ENCODE measurements at places on chromosomes 5 and 9.

- DNase-seq: no peak
Observed at GRCh38 chr9:129247285-129248153, 69.5 kb upstream of the IER5L start.

DNA sequence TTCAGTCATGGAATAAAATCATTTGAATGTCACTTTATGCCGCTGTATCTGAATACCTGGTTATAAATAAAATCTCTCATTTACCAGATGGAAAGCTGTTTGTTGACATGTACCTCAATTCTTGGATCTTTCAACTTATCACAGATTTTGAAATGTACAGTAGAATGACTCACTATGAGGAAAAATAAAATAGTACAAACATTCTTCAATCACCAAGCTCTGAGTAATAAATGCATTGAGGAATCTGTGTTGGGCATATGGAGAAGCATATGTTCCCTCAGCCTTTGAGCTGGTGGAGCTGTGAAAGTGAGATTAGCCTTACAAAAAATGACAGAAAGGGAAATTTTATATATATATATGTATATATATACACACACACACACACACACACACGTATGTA is 175.4 kb downstream of the KIAA0825 start:
- DNase-seq: no peak

- no peak for DNase-seq
Observed at GRCh38 chr5:25091921-25092320, 447.1 kb upstream of the CDH10 start.

DNA sequence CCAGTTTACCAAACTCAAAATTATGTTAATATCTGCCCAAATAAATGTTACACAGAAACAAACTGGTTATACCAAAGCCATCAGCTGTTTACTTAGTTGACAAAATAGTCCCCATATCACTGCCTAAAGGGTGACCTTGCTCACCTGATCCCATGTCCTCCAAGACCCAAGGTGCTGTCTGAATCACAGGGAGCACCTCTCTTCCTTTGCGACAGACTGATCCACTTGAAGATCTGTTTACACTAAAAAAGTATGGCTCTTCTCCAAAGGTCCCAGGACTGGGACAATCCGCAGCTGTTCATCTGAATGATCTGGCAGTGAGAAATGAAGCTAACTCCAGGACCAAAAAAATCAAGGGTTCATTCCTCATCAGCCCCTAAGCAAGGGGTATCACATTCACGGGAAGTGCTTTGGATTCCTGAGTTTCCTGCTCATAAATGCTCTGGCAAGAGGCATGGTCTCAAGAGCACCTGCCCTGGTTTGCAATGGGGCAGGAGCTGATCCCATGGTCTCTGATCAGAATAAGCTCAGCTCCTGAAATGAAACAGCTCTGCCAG is 5.0 kb downstream of the PRUNE2 start:
- no peak for DNase-seq

- DNase-seq: no peak
Observed at GRCh38 chr5:6255956-6256355, 122.4 kb downstream of the MED10 start.
